Right renal cortex interstitium (tissue), 3 donors: ENCODE measurements at places on chromosomes 2 and 18.

GRCh38 chr2:127610561-127610960 lies 35.4 kb upstream of the GPR17 start:
- DNase-seq, result no peak

DNA sequence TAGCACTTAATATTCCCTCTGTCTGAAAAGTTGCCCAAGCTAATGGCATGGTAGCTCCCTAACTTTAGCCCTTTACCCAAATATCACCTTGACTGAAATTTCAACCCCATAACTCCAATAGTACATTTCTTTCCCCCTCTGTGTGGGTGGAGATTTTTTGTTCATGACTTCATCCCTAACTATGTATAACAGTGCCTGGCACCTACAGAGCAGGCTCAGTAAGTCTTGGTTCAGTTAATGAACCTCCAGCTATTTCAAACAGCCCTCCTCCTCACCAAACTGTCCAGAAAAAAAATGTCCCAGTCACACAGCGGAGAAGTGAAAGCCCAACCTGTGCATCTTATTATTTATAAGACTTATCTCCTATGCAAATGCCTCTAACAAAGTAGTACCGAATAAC lies 18.6 kb downstream of the BUB1 start:
- no peak for DNase-seq

- DNase-seq, result no peak
Measured at GRCh38 chr2:166573391-166573790, 79.3 kb upstream of the SCN7A start.

DNA sequence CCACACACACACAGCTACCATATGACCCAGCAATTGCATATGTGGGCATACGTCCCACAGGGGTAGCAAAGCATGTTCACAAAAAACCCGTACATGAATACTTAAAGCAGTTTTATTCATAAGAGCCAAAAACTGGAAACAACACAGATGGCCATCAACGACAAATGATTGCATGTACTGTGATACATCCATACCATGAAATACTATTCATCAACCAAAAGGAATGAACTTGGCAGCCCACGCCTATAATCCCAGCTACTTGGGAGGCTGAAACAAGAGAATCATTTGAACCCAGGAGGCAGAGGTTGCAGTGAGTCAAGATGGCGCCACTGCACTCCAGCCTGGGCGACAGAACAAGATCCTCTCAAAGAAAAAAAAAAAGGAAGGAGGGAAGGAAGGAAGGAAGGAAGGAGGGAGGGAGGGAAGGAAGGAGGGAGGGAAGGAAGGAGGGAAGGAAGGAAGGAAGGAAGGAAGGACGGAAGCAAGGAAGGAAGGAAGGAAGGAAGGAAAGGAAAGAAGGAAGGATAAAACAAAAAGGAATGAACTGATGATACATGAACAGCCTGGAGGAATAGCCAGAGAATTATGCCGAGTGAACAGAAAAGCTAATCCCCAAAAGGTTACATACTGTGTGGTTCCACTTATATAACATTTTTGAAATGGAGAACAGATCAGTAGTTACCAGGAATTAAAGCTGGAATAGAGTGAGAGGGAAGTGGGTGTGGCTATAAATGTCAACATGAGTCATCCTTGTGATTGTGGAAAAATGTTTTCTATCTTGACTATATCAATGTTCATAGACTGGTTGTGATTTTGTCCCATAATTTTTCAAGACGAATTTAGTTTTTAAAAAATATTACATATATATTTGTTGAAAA lies 19.6 kb upstream of the YPEL5 start:
- no peak for DNase-seq

DNA sequence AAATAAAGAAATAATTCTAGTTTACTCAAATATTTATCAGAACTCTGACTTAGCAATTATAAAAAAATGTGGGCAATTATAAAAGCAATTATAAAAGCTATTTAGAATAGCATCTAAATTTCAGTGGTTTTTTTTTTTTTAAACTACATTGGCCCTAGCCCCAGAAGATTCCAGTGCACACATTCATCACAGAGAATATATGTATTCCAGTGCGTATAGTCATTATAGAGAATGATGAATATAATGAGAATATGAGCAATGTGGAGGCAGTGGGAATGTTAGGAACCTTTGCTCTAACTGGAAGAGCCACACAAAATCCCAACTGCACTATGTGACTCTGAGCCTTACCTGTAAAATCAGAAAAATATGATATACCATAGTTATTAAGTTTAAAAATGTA lies 10.5 kb downstream of the MAP3K2 start:
- DNase-seq, result no peak

DNA sequence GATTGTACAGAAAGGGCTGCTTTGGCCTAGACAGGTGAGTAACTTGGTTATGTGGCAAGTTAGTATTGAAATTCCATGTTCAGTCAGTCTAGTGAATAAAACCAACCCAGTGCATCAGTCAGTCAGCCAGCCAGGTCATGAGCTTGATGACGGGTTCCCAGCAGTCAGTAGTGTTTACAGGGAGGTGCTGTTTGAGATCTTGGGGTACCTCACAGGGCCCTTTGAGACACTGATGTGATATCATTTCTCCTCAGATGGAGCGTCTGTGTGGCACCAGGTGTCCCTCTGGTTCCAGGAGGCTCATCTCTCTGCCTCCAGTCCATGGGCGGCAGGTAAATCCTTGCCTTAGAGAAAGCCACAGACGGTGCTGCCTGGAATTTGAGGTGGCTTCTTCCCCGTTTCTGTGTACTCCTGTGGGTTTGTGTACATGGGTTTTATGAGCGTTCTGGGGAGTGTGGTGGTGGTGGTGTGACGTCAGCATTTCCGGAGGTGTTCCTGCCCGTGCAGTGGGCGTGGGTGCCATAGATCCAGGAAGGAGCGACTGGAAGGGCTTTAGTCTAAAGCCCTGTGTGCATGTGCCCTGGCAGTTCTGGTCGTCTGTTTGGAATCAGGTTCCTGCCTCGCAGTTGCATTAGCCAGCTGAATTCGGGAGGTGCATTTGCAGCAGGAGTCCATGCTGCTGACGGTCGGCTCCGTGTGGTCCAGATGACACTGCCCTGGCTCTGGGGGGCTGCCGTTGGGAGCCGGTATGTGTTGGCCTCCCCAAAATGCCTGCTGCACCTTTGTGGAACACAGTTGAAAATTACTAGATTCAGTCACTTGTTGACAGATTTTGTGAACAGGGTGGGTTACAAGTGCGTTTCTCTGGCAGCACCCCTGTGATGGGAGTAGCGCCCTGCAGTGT lies 2.1 kb downstream of the CTDP1 start:
- DNase-seq, result no peak

DNA sequence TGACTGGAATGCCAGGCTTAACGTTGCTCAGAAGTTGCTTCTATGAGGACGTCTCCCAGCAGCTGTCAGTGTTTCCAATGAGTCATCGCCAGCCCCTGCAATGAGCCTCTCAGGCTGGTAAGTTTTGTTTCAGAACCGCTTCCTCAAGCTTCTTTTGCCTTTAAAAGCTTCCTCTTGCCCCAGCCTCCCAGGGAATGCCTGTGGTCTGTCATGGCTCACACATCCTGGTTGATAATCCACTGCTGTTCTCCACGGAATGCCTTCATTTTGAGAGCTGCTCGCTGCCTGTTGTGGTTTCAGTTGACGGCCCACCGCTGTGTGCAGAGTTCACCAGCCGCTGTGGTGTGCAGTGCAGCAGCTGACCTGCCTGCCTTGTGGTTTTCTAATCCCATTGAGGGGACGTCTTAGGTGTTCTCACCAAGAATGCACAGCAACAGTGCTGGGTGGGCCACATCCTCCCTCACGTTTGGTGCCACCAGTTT lies 96.4 kb downstream of the RTP5 start:
- peak; percentile 40 for DNase-seq

DNA sequence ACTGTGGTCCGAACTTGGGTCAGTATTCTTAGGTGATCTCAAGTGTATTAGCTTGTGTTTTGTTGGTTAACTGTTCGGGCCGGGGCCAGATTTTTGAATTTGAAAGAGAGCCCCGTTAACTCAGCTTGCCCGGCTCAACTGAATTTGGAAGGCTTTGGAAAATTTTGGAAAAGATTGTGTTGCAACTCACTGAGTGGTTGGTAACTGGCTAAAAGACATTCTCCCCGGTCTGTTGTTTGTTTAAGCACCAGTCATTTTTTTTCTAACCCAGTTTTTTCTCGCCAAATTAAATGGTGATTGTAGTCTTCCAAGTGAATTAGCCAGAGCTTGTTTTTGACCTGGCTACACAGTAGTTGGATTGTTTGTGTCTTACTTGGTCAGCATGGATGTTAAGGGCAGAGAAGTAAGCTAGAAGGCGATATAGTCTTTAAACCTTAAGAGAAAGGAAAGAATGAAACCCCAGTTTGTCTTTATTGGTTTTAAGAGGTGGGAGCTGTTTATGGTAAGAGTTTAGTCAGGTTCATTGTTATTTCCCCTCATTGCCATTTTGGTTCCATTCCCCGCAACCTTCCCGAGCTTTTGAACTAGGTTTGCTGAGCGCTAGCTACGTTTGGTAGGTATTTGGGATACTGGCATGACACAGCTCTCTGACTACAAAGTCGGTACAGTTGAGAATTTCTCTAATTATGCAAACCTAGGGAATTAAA lies 2.4 kb downstream of the MAP4K4 start:
- no peak for DNase-seq

DNA sequence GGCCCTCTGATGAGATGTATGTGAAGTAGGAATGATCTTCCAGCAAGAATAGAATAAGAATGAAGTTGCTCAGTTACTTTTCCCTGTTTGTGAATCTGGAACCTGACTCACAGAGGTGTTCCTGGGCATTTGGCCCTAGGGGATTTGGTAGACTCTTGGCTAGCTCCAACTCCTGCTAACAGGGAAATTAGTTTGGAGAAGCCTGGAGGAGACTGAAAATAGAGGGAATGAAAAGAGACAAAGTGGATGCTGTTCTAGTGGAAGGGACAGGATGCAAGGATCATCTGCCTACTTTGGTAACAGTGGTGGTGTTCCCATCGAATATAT lies 19.6 kb downstream of the TMEM17 start:
- no peak for DNase-seq

DNA sequence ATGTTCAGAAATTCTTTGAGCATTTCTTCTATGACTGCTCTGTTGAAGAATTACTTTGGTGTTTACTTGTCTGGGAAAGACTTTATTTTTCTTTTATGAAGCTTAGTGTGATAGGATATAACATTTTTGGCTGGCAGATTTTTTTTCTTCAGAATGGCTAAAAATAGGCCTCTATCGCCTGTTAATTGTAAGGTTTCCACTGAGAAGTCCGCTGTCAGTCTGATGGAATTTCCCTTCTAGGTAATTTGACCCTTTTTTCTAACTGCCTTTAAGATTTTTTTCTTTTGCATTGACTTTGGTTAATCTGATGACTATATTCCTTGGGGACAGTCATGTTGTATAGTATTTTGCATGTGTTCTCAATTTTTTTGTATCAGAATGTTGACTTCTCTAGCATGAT lies 590.7 kb downstream of the ADCYAP1 start:
- DNase-seq, result no peak

- DNase-seq, result no peak
Measured at GRCh38 chr18:78790511-78790910, 189.1 kb upstream of the SALL3 start.

DNA sequence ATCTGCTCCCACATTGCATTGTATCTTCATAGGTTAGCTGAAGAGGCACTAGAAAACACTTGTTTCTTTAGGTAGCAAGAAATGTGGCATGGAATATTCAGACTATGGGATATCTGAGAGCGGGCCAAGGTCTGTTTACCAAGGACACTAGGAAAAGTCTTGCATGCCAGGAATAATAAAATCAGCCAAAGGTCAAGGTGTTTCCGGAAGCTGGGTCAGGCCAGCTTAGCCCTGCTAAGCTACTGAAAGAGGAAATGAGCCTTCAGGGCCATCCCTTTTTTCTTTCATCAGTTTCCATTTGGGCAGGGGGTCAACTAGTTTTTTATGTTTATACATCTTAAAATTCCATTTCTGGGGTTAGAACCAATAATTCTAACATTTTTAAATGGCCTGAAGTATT lies 101.1 kb downstream of the DPP4 start:
- no peak for DNase-seq
